NCI-H526 treated with DMSO at 0.1 percent for 48 hours (cell line): ENCODE measurements at places on chromosomes 12 and 14.

DNA sequence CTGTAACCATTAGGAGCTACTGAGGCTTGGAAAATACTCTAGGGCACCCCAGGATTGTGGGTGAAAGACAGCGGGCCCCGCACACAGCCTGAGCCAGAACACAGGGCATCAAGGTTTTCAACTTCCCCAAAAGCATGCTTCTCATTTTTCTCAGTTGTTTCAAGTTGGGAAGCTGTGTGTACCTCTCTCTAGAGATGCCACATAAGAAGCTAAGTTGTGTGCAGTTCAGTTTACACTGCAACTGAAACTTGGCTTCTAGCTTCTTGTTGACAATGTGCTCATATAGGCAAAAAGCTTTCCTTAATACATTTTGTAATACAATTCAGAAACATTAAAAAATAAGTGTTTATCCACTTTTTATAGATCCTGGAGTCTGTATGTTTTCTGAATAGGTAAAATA is 88.1 kb upstream of the PTPRR start:
- no peak for DNase-seq

- DNase-seq, result no peak
Measured at GRCh38 chr12:28237423-28237822, 47.2 kb downstream of the CCDC91 start.

DNA sequence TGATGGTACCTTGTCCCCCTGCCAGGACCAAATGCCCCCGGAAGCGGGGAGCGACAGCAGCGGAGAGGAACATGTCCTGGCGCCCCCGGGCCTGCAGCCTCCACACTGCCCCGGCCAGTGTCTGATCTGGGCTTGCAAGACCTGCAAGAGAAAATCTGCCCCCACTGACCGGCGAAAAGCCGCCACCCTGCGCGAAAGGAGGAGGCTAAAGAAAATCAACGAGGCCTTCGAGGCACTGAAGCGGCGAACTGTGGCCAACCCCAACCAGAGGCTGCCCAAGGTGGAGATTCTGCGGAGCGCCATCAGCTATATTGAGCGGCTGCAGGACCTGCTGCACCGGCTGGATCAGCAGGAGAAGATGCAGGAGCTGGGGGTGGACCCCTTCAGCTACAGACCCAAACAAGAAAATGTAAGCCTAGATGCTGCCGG is 410 bp downstream of the MYF6 start:
- no peak for DNase-seq

DNA sequence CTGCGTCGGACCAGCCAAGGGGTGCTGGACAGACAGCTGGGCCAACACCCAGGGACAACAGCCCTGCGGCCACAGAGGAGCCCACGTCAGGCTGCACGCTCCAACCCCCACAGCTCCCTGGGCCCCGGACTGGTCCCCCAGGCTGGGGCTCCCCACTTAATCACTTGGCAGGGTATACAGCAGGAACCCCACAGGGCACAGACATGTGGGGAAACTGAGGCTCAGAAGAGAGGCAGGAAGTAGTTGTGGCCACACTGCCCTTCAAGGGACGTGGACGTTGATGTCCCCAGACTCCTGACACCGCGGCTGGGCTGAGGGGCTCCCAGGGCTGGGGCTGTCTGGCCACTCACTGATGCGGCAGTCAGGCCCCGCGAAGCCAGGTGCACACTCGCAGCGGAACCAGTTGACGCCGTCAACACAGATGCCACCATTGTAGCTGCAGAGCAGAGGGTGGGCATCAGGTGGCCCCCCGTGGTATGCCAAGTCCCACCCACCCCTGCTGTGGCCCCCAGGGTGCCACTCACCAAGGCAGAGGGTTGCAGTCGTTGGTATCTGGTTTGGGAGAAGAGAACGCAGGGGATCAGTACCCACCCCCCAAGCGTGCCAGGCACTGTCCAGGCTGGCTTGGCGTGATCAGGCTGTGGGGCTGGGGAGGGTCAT is 21.5 kb downstream of the JAG2 start:
- no peak for DNase-seq

GRCh38 chr12:2811801-2812200 is 667 bp upstream of the ITFG2 start:
- no peak for DNase-seq

DNA sequence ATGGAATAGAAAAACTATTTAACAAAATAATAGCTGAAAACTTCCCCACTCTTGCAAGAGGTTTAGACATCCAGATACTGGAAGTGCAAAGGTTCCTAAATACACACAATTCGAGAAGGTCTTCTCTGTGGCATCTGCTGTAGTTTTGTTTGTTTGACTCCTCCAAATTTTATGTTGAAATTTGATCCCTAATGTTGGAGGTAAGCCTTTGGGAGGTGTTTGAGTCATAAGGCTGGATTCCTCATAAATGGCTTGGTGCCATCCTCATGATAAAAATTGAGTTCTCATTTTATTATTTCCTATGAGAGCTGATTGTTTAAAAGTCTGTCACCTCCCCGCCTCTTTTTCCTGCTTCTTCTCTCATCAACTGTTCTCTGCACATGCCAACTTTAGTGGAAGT is 182.7 kb downstream of the MYRFL start:
- no peak for DNase-seq

DNA sequence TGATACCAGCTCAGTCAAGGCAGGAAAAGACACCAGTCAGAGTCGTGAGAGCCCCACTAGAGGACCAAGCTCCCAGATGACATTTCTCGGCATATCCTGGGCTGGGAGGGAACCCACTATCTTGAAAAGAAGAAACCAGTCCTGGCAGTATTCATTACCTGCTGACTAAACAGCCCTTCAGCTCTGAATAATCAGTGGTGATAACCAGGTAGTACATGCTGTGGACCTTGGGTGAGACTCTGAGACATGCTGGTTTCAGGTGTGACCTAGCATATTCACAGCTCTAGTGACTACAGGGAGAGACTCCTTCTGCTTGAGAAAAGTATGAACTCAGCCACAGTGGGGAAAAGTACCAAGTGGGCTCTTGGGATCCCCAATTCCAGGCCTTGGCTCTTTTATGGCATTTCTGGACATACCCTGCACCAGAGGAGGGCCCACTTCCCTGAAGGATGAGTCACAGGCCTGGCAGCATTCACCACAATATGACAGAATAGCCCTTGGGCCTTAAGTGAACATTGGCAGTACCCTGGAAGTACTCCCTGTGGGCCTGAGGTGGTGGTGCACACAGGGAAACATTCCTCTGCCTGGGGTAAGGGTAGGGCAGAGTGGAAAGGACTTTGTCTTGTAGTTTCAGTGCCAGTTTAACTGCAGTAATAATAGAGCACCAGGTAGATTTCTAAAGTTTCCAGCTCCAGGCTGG is 82.6 kb upstream of the SLC38A4 start:
- no peak for DNase-seq

DNA sequence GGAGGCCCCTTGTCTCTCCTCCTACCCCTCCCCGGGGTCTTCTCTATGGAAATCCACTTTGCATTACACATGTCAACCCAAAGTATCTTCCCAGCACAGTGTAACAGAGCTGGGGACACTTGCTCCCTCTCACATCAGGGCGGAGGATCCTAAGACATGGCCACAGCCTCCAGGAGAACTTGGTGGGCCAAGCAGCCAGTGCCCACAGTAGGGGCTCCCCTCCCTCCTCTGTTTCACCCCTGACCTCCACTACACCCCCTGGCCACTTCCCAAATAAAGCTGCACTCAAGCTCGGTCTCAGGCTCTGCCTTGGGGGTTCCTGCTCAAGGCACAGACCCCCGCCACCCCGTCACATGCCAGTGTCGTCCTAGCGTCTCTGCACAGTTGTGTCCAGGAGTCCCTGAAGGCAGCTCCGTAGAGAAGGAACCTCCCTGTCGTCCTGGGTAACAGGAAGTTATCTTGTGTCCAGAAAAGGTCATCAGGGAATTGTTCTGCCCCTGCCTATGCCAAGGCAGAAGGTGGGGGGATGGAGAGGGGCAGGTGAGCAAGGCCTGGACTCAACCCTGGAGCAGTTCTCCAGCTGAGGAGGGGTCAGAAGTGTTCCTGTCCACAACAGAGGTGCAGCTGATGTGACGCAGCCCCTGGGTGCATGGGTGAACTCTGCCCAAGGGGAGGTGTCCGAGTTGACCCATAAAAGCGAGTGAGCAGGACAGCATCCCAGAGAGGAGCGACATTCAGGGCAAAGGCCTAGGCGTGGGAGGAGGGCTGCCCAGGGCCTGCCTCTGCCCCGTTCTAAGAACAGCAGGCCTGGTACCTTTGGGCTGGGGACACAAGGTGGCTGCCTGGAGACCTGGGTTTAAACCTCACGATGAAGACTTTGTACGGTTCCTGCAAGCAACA is 25.5 kb downstream of the DIO3 start:
- DNase-seq, result no peak

DNA sequence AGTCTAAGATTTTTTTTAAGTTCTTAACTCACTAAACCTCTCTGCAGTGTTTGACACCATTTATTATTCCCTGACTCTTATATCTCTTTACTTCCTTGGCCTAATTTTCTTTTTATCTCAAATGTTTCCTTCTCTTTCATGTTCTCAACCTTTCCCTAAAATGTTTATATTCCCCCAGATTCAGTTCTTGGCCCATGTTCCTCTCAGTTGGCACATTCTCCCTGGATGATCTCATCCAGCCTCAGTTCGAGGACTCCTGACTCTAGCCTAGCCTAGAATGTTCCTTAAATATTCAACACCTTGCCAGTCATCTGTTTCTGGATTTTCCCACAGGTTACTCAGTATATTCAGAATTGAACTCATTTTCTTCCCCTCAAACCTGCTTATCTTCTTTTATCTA is 81.3 kb downstream of the SCN8A start:
- no peak for DNase-seq

GRCh38 chr14:99282261-99283050 is 10.5 kb upstream of the BCL11B start:
- DNase-seq, result no peak

- DNase-seq, result no peak
Measured at GRCh38 chr12:100833282-100833681, 38.7 kb downstream of the ANO4 start.

DNA sequence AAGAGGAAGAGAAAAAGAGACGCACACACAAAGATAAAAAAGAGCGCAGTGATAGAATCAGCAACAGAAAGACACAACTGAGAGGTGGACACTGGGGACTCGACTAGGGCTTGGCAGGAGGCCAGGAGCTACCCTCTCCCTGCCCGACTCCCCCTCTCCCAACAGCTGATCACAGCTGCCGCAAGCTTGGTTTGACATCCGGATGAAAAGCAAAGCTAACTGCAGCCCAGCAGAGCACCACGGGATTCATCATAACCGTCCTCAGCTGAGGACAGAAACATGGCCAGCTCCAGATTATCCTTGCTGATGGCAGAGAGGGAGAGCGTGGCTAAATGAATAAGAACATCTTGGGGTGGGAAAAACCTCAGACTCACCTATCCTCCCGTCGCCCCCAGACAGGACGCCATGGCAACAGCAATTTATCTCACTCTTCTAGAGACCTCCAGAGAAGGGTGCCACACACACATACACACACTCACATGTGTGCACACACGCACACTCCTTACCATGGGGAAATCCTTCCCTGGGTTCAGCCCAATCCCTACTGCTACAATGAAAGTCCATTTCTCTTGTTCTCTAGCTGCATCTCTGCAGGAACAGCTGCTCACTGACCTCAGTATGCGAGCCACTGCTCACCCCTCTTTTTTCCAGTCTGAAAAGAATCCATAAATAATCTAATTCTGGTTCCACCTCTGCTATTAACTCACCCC is 135.3 kb downstream of the NTF3 start:
- no peak for DNase-seq

DNA sequence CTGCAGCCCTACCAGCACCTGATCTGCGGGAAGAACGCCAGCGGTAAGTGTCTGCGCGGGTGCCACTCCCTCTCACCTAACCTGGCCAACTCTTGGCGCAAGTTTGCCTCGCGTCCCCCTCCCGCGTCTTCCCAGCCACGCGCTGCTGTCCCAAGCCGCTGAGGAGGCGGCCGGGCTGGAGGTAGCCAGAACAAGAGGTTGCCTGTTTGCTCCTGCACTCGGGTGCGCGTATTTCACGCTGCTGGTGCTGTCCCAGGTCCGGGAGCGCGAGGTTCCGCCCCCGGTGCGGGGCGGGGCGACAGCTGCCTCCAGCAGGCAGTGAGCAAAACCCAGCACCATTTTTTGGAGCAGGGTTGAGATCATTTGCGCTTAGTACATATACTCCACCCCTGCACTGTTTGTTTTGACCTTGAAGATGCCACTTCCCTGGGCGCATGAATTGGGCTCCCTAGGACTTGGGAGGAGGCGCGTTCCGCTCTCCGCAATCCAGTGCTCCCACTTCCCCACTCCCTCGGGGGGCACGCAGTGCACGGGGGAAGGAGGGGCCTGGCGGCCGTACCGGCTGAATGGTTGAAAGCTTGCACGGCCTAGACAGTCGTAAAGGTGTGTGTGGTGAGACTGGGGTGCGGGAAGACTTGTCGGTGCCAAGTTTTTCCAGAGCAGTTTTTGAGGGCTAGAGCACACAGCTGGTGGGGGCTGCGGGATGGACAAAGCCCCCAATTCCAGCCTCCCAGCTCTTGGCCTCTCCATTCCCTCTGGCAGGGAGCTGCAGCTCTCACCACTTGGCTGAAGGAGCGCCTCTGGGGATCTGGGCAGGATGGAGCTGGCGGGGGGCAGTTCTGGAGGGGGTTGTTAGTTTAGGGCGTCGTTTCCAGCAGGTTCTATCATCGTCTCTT is 226.9 kb upstream of the CRY1 start:
- no peak for DNase-seq

DNA sequence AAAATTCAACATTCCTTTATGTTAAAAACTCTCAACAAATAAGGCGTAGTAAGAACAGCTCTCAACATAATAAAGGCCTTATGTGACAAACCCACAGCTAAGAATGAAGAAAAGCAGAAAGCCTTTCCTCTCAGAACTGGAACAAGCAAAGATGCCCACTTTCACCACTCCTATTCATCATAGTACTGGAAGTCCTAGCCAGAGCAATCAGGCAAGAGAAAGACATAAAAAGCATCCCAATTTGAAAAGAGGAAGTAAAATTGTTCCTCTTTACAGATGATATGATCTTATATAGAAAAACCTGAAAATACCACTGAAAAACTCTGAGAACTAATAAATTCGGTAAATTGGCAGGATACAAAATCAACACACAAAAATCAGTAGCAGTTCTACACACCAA is 52.1 kb downstream of the STON2 start:
- DNase-seq, result no peak

DNA sequence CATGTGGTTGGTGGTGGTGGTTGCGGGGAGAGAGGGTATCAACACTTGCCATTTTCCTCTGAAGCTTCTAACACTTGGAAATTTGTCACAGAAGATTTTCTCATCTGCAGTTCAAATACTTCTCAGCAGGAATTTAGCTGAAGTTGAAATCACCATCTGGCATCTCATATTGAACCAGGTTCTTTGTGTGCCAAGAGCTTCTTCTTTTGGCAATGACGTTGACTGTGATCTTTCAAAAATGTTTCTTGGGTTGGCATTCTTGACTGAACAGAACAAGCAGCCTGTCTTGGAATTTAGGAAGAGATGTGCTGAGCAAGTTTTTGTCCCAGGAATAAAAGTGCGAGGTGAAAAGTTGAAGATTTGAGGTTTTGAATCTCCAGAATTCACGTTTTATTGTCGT is 8.7 kb upstream of the NIN start:
- DNase-seq, result no peak

GRCh38 chr14:69096781-69097475 is 56.0 kb downstream of the DCAF5 start:
- no peak for DNase-seq
